A549 treated with CpdA at 1 μM for 4 hours (cell line): ENCODE measurements at places on chromosomes 4 and X. TPM values are rescaled to one million over a fixed set of nuclear protein-coding genes. Genes with fewer than 3 reads are reported as not detected.

Gene ABCG2
- 20.6 to 24.1 TPM (median 21.2 TPM) in 5 replicates for total RNA-seq

Gene EPGN
- total RNA-seq = 0.13 TPM in 1 of 5 replicates, not detected in the others

Gene TFDP3
- not detected in 5 replicates for total RNA-seq

Gene MAGEB1
- not detected in 5 replicates for total RNA-seq

Gene H2BW2
- total RNA-seq = not detected in 5 replicates

Gene BGN
- 0.06 to 0.10 TPM in 2 of 5 replicates, not detected in the others for total RNA-seq
